ENCODE measurements at places on chromosomes 5 and 9.

GRCh38 chr9:135508211-135508820, 7.8 kb downstream of the MRPS2 start:
- no peak for DNase-seq

DNA sequence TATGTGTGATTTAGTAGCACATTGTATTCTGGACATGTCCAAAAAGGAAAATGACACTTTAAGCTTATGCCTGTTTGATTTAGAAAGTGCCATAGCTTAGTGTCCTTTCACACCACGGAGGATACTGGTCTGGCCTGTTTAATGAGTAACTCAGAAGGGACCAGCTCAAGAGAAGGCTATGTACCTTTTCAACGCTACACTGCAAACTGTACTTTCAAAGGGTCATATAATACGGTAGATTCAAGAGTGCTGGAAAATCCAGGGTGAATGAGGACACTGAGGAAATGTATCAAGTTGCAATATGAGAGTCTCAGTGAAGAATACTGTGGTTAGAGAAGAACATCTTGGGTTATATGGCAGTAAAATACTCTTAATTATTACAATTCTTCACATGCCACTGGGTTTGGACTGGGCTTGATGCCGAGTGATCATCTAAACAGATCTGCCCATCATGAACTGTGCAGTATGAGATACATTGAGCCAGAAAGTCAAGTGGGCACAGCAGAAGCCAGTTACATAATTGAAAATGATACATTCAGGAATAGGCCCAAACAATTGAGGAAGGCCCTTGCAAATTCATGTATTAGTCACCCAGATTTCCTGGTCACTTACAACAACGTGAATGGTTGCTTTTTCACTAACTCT, 1211.5 kb upstream of the CDH9 start:
- no peak for DNase-seq

- no peak for DNase-seq
These were observed 46.5 kb upstream of the FRRS1L start for GRCh38 chr9:109213285-109214121.

DNA sequence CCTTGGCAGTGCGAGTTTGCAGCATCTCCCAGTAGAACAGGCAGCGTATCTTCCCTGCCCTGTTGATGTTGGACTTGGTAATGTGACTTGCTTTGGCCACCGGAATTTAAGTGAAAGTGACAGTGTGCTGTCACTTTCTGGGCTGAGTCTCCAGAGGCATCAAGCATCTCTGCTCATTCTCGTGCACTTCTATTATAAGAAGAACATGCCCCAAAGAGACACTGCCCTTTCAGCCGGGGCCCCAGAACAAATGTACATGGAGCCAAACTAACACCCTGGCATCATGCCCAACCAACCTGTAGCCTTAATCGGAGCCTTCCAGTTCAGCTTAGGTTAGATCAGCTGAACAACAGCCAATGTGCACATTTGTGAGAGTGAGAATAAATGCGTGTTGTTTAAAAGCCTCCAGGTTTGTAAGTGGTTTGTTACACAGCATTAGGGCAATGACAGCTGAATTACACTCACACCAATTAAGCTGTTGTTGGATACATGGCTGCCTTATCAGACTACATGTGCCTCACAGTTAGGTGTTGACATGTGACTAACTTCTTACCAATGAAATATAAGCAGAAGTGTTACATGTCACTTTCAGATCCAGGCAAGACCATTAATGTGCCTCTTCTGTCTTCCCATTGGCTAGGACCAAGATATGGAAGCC, 22.1 kb upstream of the FRMD3 start:
- DNase-seq, result no peak

GRCh38 chr5:51397996-51398395, 14.7 kb downstream of the ISL1 start:
- DNase-seq, result no peak

DNA sequence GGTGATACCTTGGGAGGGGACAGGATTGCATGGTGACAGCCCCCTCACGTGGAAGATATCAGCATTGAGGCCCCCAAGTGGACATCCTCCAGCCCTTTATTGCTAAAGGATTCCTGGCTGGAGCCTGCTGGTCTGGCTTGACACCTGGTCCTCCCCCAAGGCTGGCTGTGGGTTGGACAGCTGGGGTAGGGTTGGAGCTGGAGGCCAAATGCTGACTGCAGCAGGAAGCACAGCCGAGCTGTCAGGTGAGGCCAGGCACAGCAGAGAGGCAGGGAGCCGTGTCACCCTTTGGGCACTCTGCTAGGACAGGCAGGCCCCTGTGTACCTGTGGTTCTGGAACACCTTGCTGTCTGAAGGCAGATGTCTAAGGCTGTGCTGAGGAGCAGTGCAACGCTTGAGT, 2.2 kb downstream of the CACFD1 start:
- no peak for DNase-seq

DNA sequence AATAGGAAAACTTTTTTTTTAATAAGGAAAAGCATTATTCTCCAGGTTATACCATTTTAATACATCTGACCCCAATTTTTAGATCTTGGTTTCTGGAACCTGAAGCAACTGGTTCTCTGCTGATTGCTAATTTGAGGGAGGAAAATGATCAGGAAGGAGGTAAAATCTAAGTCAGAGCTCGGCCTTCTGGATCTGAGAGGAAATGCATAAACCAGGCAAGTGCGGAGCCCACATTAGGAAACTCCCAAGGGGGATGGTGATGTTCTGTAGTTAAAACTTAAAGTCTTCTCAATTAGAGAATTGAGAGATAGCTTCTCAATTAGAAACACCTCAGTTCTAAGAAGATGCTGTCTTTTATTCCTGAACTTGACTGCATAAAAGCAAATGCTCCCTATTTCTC, 113.5 kb downstream of the TSSK1B start:
- no peak for DNase-seq

DNA sequence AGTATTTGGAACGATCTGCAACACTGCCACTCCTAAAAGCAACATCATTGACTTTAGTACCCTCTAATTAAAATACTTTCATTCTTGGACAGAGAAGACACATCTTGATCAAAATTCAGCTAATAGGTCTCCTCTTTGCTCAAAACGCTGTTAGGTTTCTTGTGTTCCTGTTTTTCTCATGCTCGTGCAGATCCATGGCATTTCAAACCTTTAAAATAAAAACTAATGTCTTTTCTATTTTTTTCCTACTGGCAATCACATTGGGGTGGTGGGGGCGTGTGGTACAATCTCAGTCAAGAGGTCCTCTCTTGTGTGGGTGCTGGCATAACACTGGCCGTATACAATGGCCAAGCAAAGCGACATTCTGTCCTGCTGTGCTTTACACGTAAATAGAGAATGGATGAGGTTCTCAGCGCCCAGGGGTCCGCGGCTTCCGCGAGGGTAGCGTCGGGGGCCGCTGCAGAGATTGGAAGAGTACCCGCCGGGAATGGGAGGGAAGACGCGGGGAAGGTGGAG, 315 bp upstream of the GPR150 start:
- no peak for DNase-seq

- no peak for DNase-seq
These were observed 128.4 kb downstream of the ZSWIM6 start for GRCh38 chr5:61460471-61460870.

GRCh38 chr9:34653151-34654072, 1.4 kb downstream of the IL11RA start:
- no peak for DNase-seq

DNA sequence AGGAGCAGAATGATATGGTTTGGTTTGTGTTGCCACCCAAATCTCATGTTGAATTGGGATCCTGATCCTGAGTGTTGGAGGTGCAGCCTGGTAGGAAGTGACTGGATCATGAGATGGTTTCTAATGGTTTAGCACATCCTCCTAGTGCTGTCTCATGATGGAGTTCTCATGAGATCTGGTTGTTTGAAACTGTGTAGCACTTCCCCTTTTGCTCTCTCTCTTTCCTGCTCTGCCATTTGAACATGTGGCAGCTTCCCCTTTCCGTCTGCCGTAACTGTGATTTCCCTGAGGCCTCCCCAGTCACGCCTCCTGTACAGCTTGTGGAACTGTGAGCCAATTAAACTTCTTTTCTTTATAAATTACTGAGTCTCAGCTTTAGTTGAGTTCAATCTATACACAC, 756.8 kb upstream of the CDH6 start:
- no peak for DNase-seq

GRCh38 chr5:35672995-35673394, 55.3 kb downstream of the SPEF2 start:
- no peak for DNase-seq

DNA sequence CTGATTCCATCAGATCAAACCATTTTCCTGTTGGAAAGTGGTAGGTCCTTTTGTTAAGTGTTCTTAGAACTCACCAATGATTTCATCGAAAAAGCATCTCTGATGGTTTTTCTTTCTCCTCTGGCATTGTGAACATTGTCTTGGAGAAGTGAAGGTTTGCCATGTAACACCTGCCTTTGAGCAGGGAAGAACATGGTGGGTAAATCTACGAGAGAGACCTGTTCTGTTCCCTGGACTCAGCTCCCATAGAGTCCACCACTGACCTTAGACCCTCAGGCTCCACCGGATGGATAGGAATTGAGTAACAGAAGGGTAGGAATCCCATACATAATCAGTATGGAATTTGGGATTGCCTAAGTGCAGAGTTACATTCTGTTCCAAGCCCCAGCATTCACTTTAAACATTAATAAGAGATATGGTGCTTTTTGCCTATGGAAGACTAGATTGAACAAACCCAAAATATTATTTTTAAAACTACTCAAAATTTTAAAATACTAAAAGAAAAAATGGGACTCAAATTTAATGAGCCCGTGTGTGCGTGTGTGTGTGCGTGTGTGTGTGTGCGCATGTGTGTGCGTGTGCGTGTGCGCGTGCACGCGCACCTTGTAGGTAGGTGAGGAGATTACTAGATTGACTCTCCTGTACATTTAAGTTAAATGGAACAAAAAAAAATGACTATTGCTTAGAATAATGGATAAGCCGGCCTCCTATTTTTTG, 92.0 kb downstream of the C9orf152 start:
- DNase-seq, result no peak
